Activated CD4-positive, alpha-beta T cell treated with anti-CD3 and anti-CD28 coated beads, Interleukin-2, amount 50 U/mL, for 1 hour (primary cell): ENCODE measurements at places on chromosomes 1 and 21.

DNA sequence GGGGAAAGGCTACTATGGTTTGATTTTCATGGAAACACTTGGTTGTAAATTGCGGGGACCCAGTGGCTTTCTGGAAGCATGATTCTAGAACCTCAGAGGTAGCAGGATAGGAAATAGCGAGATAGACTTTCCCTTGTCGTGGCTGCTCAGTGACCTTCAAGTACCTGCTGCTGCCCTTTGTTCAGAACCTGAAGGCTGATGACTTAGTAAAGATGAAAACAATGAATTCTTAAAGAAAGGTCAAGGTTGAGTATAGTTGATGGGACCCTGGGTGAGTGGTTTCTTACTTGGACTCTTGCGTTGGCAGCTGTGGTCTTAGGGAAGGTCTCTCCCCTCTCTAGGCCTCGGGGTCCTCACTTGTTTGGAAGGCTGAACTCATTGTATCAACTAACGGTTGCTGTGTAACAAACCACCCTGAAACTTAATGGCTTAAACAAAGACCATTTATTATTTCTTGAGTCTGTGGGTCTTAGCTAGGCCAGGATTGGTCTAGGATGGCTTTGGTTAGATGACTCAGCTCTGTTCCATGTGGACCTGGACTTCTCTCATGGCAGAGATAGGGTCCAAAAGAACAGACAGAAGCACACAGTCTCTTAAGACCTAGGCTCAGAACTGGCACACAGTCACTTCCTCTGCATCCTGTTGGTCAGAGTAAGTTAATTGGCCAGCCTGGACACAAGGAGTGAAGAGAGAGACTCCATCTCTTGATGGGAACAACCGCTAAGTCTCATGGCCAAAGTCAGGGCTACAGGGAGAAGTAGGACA is 89.2 kb upstream of the SELENON start:
- DNase-seq = no peak

DNA sequence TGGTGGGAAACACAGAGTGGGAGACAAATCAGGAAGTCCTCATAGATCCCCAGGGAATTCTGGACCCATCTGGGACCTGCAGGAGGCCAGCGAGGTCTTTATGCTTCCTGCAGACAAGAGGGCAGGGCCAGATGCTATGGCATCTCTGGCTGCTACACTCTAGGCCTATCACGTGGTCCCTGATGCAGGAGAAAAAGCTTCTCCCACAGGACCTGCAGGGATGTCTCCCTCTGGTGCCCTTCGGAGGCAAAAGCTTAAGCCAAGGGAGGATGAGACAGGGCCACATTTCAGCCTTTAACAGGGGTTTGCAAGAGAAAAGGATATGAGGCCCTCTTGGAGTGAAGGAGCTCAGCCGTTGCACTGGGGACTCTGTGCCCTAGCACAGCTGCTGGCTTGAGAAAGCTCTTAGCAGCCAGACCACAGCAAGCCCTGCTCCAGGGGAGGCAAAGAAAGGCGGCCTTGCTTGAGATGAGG is 243.0 kb downstream of the C1orf94 start:
- DNase-seq = no peak

- no peak for DNase-seq
Observed at GRCh38 chr1:214830941-214831340, 227.9 kb downstream of the CENPF start.

- DNase-seq = no peak
Observed at GRCh38 chr21:42201615-42202161, 17.3 kb upstream of the ABCG1 start.

GRCh38 chr1:66296951-66297350 is 237.0 kb upstream of the SGIP1 start:
- DNase-seq = no peak

GRCh38 chr1:197690074-197690473 is 85.2 kb downstream of the DENND1B start:
- DNase-seq = no peak

DNA sequence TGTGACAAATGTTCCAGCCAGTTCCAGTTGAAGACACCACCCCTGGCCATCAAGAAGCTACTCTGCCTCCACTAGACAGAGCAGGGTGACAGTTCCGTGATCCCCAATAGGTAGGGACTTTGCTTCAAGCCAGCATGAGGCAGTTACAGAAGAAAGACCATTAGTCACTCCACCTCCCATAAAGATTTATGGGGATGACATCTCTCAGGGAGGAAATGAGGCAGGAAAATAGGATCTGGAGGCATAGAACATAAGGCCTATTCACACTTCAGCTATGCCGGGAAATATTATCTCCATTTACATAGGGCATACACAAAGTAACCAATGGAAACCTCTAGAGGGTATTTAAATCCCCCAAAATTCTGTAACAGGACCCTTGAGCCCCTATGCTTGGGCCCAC is 3.5 kb upstream of the GBP7 start:
- no peak for DNase-seq

- no peak for DNase-seq
Observed at GRCh38 chr1:220363196-220363837, 91.1 kb upstream of the RAB3GAP2 start.

GRCh38 chr1:5351366-5351765 is 640.9 kb downstream of the NPHP4 start:
- DNase-seq = no peak

DNA sequence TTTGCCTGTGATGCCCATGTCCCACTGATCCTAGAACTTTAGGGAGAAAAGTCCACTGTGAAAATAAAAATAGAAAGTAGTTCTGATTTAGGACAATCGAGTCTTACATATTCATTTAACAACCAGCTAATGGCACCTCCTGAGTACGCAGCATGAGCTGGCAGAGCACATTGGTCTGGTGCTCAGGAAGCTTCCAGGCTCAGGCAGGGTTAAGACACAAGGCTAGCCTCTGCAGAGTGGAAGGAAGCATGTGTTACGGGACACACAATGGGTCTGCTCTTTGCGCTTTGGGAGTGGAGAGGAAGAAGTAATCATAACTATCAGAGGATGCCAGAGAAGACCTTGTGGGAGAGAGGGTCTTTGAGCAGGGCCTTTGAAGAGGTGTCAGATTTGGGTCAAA is 4.2 kb upstream of the KLHDC8A start:
- DNase-seq = no peak

DNA sequence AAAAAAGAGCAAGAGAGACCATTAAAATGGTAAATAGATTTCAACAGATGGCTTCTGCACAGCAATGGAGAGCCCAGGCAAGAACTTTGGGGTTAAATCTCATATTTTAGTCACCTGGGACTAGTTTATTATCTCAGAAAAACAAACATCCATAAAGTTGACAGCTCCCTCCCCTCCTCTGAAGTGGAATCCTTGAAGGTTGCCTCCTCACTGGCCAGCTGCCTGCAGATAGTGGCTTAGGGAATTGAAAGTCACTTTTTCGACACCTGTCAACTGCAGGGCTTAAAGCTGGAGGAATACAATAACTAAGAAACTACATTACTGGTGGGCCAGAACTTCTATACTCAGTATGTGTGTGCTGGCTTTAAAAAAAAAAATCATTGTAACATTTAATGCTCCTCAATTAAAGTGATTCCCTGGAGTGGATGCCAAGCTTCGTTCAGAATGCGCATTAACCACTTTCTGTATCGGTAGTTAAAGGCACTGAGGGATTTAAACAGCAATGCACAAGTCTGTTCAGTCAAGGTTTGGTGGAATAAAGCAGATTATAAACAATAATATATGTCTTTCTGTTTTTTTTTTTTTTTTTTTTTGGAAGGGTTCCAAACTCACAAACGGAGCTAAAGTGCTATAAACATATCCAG is 52.5 kb downstream of the LHX4 start:
- no peak for DNase-seq

DNA sequence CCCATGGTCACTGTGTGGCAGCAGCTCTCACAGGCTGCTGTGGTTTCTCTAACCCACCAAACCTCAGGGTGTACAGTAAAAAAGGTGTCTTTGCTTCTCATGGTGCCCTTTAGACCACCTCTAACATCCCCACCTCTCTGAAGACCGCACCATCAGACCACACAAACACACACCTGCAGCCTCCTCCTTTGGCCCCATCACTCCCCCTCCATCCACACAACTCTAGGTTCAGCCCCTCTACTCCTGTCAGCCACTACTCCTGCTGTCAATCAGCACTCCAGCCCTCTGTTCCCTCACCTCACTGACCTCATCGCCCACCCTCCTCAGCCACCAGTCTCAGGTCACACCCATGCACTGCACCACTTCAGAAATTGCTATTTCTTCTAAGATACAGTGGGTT is 7.5 kb downstream of the ZNF692 start:
- DNase-seq = no peak

- no peak for DNase-seq
Observed at GRCh38 chr1:159828176-159828575, 1.5 kb downstream of the SLAMF8 start.

- DNase-seq = no peak
Observed at GRCh38 chr1:212514056-212514614, 81.4 kb downstream of the NENF start.

GRCh38 chr21:37475186-37475868 is 108.8 kb downstream of the DYRK1A start:
- no peak for DNase-seq

DNA sequence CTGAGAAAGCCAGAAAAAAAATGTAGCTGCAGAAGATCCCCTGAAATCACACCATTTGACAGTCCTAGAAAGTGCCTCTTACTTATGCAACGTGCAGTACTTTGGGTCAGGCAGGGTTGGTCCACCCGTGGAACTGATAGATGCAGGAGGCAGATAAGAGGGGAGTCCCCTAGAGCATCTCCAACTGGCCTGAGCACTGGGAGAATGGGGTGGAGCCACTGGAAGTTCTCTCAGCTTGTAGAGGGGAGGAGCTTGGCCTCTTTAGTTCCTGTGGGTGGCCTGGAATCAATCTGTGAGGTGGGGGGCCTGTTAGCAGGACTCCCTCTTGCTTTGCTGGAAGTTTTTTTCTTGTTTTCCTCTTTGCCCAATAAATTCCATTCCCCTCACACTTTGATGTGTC is 335.7 kb upstream of the NCAM2 start:
- no peak for DNase-seq

DNA sequence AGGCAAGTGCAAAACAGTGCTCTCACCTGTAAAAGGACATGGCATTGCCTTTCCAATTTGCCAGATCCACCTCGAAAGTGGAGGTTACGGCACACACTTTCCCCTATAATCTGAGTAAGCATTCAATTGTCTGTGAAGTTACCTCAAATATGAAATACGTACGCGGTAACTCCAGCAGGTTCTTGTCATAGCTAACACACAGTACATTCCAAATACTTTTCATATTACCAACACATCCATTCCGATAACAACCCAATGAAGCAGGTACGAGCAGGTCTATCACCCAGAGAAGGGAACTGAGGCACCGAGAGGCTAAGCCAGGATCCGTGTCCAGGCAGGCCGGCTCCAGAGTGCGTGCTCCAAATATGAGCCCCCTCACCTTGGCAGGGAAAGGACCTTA is 46.8 kb upstream of the LPAR3 start:
- DNase-seq = no peak

DNA sequence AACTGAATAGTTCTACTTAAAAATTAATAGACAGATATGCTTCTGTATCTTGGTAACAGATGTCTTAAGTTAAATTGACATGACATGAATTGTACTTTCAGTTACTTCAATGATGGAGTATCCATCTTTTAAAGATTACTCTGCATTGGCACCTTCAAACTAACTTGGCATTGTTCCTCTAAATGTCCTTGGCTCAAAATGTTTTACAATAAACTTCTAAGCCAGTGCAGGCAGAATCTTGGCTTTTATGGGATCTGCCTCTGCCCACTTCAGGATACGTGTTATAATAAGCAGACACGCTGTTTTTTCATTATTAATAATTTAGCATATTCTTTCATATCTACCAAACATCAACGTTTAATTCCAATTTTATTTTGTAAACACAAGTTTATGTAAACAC is 873.4 kb upstream of the ADAMTS5 start:
- no peak for DNase-seq

DNA sequence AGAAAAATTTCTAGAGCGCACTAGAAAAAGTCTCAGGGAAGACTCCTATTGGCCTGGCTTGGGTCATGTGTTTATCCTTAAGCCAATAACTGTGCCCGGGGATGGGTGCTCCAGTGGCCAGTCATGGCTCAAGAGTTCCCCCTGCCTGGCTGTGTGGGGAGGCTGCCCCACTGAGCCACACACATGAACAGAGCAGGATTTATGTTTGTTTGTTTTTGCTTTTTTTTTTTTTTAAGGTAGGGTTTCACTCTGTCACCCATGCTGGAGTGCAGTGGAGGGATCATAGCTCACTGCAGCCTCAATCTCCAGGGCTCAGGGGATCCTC is 21.8 kb downstream of the EDN2 start:
- DNase-seq = no peak

- no peak for DNase-seq
Observed at GRCh38 chr1:48876330-48876785, 99.7 kb upstream of the BEND5 start.

DNA sequence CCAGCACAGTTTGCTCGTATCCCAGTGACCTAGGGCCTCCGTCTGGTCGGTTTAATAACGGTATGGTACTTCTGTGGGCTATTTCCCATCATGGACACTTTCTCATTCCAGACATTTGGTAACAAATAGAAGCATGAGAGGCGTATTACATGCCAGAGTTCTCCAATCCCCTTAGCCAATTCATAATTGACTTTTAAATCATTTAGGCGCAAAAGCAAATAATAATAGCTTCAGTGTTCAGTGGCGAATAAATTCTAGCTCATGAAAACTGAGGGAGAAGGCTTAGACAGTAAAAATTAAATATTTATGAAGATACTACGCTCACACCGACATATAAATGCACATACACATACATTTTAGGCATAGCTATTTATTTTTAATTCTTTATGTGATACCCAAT is 50.6 kb downstream of the CD247 start:
- DNase-seq = no peak

DNA sequence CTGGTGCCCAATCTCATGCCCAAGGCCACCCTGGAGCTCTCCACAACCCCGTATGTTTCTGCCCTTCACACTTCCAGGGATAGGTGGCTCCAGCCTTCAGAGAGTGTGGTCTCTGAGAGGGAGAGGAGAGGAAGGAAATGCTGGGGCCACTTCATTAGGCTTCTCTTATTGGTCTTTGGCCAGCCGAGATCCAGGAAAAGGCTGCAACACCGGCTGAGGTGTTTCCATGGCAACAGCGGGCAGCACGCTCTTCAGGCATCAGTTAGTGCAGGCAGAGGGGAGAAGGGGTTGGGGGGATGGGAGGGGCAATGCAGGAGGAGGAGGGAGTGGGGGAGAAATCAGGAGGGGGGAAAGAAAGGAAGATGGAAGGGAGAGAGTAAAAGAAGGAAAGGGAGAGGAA is 275.1 kb upstream of the GJB5 start:
- no peak for DNase-seq

DNA sequence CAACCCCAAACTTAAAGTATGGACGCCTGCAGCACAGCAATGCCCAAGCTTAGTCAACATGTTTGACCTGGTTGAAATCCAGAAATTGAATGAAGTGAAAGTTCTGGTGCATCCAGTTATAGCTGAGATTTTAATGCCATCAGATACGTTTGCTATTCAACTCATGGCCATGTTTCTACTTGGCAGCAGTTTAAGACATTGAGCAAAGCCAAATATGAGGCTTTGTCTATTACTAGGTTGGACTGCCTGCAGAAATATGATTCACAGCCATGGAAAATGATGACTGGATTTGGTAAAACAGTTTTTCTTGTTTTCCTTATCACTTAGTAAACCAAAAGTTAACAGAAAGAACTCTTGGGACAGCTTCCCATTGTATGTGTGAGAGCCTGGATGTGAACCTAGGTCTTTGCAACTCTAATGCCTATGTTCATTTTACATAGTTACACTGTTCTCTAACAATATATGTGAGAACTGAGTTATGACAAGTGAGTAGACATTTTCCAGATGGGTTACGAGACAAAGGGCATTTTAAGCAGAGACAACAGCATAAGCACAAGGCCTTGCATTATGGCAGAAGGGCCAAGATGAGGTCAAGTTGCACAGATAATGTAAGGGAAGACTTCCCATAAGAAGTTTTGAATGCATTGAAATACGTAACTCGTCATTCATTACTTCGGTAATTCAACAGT is 32.4 kb upstream of the MYSM1 start:
- DNase-seq = no peak
